AG09319 (cell line): ENCODE measurements at places on chromosomes 12 and 14.

- DNase-seq = no peak
These were observed 274.5 kb downstream of the MED13L start for GRCh38 chr12:116002890-116003536.

DNA sequence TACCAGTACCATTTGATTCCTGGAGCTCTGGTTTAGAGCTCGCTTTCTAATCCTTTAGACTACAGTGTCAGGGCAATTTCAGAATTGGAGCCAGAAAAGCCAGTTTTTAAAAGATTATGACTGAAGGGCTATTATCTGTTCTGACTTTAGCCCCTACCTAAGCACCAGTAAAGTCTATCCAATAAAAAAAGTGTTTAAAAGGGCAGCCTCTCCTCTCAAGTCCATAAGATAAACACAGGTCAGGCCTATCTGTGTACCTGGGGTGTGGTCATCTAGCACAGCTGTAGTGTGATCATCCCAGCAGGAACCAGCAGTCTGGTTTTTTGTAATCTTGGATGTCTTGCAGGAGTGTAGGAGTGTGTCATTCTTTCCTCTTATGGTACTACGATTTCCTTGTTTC, 6.6 kb downstream of the APPL2 start:
- DNase-seq = no peak

DNA sequence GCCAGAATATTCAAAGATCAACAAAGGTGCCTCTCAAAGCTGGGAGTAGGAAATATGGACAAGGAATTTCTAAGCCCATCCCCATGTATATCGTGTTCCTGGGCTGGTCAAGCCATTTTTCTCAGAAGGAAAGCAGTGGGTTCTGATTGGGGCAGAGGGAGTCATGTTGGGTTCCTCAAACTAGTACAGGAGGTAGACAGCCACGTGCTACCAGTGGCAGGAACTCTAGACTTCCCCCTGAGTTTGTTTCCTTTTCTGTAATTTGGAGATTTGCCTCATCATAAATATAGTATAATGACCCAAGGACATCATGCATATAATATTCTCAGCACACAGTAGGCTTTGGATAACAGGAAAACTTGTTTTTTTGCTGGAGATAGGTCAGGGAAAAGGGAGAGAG, 16.4 kb upstream of the PLEKHH1 start:
- DNase-seq = no peak

DNA sequence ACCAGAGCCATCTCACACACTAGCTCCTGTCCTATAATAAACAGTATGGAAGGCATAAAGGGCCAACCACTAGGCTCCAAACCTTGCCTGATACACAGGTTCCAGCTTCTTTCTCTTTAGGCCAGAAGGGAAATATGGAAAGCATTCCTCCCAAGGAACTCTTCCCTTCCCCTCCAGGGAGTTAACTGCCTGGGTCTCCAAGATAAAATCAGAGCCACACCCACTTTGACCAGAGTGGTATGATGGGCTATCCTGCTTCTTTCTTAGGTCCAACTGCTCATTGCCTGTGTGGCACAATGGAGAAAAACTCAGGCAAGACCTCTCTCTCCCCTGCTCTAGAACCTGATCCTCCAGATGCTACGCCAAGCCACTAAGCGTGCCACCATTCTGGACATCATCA, 2.1 kb downstream of the TSSK4 start:
- no peak for DNase-seq

GRCh38 chr12:101642115-101643067, 47.6 kb downstream of the MYBPC1 start:
- DNase-seq = no peak

DNA sequence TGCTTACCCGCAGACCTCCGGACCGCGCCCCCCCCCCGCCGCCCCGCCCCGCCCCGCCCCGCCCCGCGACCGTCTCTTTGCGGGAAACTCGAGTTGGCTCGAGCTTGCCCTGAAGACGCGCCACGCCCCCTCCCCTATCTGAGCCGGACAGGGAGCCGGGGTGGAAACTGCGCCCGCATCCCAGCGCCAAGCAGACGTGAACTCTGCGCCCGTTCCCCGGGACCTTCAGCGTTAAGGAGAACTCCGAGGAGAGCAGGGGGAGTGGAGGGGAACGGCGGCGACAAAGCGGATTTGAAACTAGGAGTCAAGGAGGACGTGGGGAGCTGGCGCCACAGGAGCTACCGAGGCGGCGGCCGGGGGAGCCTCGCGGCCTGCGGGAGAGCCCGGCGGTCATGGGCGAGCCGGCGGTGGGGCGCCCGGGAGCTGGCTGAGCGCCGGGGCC, at the start of gene KCNK13:
TSS of gene KCNK13 (plus strand) at position 310 of the 442 bp plus-strand sequence. CDS start 212 bp downstream, outside the sequence.
- no peak for DNase-seq
